ENCODE measurements at places on chromosomes 4 and X.

GRCh38 chr4:129149906-129150305, 54.0 kb downstream of the C4orf33 start:
- DNase-seq = no peak

DNA sequence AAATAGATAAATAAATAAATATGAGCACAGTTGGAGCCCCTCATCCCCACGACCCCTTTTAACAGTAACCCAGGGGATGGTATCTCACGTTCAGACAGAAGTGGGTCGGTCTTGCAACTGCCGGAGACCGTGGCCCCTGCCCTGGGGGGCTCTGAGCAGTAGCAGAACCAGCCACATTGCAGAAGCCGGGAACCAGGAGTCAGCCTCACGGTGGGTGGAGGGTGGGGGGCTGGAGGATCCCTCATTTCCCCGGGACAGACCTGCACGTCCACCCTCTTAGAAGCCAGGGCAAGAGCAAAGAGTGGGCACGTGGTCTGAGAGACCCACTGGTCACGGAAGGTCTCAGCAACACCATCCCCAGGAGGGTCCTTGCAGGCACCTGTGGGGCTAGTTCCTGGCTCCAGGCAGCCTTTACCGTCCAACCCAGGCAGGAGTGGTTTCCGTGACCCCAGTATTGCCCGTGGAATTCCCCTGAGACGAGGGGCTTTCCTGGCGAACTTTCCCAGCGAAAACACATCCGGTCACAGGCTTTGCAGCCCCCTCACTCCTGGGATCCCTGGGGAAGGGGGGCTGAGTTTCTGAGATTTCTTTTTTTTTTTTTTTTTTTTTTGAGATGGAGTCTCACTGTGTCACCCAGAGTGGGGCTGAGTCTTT, 8.8 kb upstream of the IL3RA start:
- no peak for DNase-seq

DNA sequence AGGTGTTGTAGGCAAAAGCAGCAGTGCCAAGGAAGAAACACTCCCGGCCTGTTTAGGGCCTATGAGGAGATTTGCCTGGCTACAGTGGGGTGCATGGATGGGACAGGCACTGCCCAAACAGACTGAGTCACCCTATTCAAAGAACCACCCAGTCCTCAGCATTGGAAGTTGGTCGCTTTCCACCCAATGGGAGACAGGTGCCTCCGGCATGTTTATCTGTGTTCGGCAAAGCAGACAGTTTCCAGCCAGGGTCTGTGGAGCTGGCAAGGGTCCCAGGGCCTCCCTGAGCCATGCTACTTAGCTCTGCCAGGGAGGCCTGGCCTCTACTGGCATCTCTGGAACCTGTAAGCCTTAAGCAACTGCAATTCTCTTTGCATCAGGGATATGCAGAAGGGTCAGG, 165.1 kb upstream of the ATP6AP2 start:
- no peak for DNase-seq

GRCh38 chr4:165111906-165112367, 723 bp downstream of the TMEM192 start:
- no peak for DNase-seq

DNA sequence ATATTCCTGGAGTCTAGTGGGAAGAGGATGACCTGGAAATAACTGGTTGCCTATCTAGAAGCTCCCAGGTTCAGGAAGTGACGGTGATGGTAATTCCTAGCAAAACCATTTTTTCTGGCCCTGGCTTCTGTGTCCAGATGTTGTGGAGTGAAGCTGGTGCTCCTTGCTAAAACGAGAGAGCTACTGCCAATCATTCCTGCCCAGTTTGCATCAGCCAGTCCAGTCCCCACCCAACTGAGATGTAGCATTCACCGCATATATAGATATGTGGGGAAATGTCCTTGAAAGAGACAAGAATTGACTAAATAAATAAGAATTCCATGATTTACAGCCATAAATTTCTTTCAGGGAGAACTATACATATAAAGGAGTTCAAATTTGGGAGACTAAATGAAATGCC, 6.3 kb downstream of the HPGDS start:
- no peak for DNase-seq

DNA sequence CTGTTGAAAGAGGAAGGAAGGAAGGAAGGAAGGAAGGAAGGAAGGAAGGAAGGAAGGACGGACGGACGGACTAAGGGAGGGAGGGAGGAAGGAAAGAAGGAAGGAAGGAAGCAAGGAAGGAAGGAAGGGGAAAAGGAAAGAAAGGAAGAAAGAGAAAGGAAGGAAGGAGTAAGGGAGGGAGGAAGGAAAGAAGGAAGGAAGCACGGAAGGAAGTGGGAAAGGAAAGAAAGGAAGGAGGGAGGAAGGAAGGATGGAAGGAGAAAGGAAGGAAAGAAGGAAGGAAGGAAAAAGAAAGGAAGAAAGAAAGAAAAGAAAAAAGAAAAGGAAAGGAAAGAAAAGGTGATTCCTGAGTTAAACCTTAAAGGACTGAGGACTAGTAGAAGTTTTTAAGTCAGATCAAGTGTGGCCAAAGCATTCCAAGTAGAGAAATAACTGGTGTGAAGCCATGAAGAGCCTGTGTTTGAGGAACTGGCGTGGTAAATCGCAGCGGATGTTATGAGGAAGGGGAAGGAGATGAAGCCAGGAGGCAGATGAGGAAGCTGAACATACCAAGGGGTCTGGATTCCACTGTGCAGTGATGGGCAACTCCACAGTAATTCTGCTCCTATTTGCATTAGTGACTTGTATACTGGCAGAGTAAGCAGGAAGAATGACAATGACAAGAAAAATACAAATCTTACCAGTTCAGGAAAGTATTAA, 163.5 kb downstream of the MGST2 start:
- peak; percentile 35 for DNase-seq

DNA sequence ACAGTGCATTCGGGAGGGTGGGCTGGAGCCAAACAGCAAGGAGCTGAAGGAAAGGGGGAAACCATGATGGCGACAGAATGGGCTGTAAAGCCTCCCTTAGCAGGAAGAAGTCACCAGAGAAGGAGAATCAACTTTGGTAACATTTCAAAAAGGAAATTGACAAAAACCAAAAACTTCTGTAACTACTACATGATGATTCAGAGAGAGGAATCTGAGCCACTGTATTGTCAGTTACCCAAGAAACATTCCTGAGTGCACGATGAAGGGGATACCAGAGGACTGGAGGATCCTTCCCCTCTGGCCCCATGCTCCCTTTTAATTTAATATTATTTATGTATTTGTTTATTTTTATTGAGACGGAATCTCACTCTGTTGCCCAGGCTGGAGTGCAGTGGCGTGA, 26.3 kb downstream of the PDHA1 start:
- DNase-seq = no peak

DNA sequence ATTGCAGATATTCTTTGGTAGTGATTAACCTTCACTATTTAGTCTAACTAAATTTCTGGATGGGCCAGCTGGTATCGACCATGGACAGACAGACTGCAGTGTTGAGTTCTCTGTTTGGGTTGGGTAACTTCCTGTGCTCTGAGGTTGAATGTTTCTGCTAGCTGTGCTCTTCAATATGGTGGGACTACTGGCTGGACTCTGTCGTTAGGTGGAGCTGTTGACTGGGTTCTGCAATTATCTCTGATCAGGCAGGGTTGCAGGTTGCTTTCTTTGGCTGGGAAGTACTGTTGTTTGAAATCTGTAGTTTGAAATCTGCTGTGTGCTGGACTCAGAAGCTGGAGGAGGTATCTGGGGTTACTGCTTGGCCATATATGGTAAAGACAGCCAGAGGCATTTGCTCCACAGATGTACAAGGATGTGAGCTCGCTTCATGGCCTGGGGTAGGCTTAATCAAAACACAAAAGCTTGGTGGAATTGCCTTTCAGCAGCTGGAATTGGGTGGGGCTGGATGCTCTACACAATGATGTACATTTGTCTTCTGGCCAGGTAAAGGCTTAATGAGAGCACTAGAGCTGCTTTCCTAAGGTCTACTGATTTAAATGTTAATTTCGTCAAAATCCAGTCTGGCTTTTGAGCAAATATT, 1472.0 kb downstream of the FAM133A start:
- peak; percentile 22 for DNase-seq

DNA sequence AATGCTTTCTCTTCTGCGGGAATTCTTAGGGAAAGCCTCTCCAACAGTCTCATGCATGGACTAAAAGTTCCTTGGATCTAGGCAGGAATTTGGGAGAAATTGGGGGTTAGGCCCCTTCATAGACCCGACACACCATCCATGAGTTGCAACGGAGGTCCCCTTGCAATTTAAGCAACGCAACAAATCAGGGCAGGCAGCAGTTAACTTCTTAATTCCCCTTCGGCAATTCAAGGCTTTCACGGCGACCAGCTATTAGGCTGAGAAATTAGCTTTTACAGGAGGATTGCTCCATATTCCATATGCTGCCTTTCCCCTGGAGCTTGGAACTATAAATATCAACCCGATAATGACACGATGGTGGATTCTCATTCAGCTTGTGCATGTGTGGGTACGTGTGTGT, 241.0 kb downstream of the SHOX start:
- no peak for DNase-seq

DNA sequence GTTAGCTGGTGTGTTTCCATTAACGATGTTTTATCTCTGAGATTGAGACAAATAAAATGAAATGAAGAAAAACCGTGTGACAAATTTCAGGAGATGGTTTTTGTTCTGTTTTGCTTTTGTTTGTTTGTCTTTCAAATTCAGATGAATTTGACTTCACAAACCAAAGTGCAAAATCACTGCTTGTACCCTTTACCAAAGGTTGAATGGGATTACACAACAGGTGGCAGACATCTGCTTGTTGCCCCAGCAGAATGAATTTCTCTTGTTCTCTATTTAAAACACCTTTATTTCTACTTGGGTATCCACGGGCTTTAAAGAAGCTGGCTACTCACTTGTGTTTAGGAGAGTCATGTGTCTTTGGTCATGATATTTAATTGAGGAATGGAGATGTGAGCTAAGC, 239.7 kb upstream of the CLNK start:
- DNase-seq = no peak

GRCh38 chrX:37796805-37797204, 16.9 kb downstream of the CYBB start:
- DNase-seq = peak; percentile 88

DNA sequence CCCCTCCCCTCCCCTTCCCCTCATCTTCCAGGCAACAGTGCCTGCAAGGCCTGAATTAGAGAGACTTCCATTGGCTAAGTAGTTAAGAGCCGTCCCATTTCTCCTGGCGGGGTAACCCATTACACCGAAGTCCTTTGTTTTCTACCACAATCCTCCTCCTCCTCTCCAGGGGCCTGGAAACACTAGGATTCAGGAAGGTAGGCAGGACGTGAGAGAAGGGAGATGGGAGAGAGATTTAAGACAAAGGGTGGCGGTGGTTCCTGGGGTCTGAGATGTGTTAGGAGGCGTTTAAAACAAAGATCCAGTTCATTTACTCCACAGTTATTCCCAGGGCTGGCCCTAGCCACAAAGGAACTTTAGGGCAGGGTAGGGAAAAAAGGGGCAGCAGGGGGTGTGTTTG, 28.0 kb downstream of the NYX start:
- no peak for DNase-seq

DNA sequence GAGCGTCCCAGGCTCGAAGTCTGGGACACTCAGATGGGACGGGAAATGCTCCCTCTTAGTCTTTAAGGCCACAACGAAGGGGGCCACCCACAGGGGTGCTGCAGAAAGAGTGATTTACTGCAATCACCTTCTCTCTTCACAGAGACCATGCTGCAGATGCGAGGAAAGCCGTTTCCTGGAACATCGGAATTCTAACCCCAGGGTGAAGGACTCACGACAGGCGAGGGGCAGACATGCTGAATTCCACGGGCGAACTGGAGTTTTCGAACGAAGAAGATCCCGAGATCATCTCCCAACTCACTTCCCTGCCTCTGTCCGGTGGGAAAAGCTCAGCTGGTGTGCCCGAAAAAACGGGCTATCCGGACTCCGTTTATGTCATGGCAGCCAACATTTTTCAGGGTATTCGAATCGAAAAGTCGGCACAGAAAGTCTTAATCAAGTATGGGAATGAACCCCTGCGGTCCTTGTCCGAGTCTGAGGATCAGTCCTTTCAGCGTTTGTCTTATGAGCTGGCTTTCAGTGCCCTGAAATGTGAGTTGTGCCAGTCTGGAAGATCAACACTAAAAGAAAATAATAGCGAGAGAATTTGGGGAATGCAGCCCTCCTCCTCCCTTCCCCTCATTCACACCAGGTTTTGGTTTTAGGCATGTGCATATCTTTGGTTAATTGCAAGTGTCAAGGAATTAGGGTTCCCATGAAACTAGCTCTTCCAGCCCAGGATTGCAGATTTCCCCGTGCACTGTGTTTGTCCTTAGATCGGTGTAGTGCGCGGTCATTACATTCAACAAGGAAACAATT, 905 bp downstream of the NSUN7 start:
- DNase-seq = no peak

DNA sequence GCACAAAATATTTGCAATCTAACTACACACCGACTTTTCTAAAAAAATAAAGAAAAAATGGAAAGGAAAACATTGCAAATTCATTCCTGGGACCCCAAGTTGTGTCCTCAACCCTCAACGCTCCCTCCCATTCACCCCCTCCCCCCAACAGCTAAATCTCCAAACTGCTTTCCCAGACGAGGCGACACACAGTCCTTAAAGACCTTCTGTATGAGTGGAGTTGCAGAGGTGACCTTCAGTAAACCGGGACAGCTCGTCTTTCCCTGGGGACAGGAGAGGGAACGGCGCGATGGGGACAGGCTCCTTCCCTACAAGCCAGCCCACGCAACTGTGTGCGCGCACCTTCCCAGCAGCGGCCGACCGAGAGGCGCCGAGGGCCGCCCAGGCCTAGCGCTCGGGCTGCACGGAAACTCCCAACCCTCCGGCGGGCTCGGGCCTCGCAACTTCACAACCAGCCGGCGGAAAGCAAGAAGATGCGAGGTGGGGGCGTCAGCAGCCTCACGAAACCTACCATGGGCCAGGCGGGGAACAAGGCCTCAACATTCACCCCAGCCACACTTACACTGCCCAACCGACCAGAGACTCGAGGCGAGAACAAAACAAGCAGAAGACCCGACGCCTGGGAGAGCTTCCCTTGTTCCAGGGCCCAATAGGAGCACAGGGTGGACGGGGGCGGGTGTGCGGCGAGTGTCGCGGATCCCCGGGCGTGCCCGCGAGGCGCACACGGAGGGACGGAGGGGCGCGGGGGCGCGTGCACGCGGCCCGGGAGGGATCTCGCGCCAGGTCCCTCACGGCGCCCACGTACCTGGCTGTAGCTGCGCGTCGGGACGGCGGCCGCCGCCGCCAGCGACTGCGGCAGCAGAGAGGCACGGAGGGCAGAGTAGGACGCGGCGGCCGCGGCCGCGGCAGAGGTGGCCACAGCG, 763 bp downstream of the GRSF1 start:
- peak; percentile 80 for DNase-seq

GRCh38 chr4:89300499-89300898, 7.1 kb downstream of the GPRIN3 start:
- no peak for DNase-seq

GRCh38 chr4:140652601-140653000, 83.8 kb upstream of the UCP1 start:
- DNase-seq = no peak

GRCh38 chr4:21858971-21859370, 89.6 kb downstream of the KCNIP4 start:
- no peak for DNase-seq

- no peak for DNase-seq
These were observed 10.8 kb upstream of the SFRP2 start for GRCh38 chr4:153799694-153800074.

- DNase-seq = no peak
These were observed 630.4 kb upstream of the BOD1L1 start for GRCh38 chr4:14257903-14258302.

GRCh38 chrX:652341-652741, 21.8 kb downstream of the SHOX start:
- DNase-seq = no peak
